ENCODE measurements at places on chromosomes 3 and 15.

DNA sequence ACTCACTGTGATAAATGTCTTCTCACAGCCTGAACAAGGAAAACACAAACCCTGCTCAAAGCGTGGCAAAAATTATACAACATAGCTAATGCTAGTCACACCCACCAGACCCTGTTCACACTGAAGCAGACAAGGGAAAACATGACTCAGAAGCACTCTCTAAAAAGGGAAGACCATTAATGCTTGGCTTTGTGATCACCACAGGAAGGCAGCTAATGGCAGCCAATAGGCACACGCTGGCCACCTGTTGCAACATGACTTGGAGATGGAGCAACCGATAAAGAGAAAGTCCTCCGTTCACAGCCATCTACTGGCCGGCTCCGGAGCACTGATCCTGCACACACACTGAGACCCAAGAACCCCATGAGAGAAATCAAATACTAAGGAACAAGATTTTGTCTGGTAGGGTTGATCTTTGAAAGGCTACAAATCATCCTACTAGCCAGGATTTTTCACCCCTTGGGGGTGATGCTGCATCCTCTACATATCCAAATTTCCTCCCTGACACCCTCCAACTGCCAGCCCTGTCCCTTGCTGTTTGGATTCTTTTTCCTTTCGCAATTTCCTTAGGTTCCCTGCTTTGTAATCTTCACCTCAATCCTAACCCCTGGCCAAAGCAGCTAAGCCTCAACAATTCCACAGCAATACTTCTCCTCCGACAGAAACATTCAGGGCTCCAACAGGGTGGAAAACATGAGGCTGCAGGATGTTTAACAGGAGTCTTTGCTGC is 3.2 kb downstream of the ZXDC start:
- DNase-seq: no peak

DNA sequence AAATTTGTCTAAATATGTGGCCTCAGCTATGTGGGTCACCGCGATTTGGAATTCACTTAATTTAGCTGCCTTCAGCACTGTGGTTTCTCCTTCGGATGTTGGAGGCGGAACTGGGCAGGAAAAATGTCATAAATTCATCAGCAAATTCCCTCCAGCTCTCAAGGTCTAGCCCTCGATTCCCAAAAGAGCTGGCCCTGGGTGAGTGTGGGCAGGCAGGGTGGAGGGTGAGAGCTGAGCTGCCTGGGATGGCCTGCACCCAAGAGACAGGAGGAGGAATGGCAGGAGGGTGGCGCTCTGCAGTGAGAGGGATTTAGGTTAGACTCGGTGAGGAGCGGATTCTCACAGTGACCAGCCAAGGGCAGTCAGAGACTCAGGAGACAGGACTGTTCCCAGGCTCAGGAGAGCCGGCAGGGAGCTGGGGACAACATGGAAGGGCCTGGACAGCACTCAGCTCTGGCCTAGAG is 57.1 kb downstream of the FEM1B start:
- no peak for DNase-seq

DNA sequence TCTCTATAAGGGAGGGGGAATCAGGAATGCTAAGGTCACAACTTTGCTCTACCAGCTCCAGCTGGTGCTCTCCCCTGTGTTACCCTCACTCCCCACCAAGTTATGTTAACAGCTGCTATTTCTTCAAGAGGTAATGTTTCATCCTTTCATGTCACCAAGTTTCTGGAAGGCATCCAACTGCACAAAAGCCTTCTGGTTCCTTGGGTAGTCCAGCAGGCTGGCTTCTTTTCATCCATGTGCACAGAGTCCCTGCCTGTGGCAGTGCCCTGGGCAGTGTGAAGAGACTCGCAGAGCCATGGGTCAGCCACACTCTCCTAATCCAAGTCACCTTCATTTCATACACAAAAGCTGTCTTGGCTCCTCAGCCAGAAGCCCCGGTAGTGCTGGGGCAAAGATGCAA is 737.5 kb upstream of the LMCD1 start:
- DNase-seq: no peak

DNA sequence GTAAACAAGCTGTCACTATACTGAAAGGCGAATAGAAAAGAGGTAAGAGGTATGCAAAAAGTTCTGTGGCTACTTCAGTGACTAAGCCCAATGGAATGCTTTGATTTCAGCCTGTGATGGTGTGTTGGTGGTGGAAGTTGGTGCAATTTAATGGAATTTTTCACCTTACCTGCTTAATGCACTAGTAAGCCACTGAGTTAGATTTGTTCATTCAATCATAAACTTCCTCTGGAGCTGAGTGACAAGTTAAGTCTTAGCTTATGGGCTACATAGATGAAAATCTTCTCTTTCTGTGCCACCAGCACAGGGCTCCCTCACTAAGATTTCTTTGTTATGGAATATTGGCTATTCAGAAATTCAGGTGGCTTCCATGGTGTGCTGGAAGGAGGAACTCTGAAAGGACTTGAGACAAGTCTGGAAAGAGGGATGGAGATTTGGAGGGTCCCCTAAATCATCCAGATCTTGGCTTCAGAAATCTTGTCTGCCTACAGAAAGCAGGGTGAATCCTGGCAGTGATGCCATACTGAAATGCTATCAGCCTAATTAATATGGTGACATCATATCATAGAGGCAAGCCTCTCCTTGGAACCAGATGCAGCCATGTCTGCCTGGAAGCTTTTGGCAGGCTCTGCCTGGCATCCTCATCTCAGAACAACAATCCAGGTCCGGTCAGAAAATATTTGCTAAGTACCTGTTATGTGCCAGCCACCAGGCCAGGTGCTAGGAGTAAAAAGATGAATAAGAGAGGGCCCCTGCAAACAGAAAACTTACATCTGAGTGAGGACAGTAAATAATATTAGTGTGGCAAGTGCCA is 8.1 kb upstream of the GAP43 start:
- DNase-seq: no peak

GRCh38 chr15:72276326-72276700 is 4.0 kb upstream of the PARP6 start:
- no peak for DNase-seq

DNA sequence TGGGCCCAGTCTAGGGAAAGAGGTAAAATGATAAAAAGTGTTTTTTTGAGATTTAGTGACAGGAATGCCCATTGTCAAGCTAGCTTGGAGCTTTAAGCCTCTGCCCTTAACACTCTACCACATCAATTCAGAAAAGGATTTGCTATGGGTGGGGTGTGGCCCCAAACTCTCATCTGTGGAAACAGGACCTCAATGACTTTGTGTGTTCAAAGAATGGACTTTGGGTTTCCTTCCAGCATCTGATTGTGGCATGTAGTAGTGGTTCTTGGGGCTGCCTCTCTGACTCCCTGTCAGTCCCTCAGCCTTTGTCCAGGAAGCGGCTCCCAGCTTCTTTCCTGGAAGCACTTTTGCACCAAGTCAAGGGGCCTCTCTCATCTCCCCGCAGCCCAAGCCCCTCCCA is 56.1 kb downstream of the CCNL1 start:
- no peak for DNase-seq

GRCh38 chr3:9217784-9218513 is 31.5 kb downstream of the SRGAP3 start:
- DNase-seq: no peak

DNA sequence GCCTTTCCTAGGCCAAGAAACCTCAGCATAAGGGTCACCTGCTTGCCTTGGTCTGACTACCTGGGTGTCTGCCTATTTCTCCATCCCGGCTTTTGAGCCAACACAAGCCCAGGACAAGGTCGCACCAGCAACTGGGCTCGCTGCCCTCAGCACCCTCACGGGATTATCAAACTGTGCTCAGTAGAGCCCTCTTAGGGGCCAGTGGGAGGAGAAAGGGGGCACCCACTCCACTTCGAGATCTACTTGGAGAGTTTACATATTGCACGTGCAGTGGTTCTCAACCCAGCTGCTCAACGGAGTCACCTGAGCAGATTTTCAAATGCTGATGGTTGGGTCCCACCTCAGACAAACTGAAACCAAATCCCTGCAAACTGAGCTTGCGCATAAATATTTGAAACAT is 31.1 kb downstream of the TSPAN3 start:
- no peak for DNase-seq

- DNase-seq: peak; percentile 86
Observed at GRCh38 chr15:69478259-69478781, 25.7 kb downstream of the RPLP1 start.

DNA sequence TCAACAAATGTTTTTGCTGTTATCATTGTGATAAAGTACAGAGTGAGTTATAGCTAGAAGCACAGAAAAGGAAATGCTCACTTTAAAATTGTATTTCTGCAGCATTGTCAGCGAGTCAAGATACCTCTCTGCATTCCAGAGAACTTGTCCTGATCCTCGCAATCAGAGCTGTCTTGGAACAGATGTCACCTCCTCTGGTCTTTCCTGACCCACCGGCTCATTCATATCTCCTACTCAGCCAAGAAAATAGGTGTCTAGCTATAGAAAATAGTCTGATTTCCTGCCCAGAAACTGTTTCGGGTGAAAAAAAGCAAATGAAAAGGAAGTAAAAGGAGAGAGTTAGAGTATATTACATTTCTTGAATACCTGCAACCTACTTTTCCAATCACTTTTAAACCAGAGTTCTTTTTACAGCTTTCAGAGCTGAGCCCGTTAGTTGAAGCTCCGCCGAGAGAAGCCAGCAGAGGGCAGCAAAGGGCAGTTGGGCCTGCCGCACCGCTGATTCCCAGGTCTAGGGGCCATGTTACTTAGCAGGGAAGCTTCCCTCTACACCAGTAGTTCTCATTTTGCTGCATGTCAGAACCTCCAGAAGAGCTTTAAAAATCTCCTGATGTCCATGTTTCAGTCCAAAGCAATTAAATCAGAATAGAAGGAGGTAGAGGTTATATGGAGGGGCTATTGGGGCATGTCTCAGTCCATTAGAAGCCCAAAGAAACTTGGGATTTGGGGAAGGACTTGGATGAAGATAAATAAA is 185.7 kb upstream of the THRB start:
- peak; percentile 89 for DNase-seq

GRCh38 chr3:39752019-39752637 is 57.3 kb upstream of the MYRIP start:
- no peak for DNase-seq

DNA sequence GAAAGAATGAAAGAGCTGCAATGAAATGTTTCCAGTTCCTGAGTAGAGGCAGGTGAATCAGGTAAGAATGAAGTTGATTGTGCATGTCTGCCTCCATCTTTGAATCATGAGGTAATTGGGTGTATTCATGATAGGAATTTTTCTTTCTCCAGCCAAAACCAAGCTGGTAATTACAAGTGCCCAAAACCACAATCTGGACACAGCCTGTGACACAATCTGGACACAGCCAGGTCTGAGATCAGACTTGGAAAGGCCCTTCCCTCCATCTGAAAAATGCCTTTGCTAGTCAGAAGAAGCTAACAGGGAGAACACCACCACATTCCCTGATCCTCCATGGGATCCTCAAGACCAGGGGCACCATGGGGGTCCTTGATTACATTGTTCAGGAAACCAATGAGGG is 338.5 kb upstream of the THBS1 start:
- DNase-seq: no peak

Data from nephron progenitor cell (in vitro differentiated cells).